Gastrocnemius medialis (tissue), 4 donors: ENCODE measurements at places on chromosomes 1 and 21. TPM values are rescaled to one million over a fixed set of nuclear protein-coding genes. Genes with fewer than 3 reads are reported as not detected.

- H3K4me3 ChIP-seq = peak overlapping the region; percentile 62
- H3K4me1 ChIP-seq = peaks cover 28% of the 10 kb centered on the region
These were observed 2.0 kb downstream of the S100A6 start for GRCh38 chr1:153533689-153534201.

- no peaks in the 10 kb centered on the region for H3K36me3 ChIP-seq
- H3K27me3 ChIP-seq = no peaks in the 10 kb centered on the region
- no peak overlapping the region for H3K27ac ChIP-seq
- no peak for DNase-seq
- no peaks in the 10 kb centered on the region for H3K4me1 ChIP-seq
These were observed 215.0 kb downstream of the FMN2 start for GRCh38 chr1:240306673-240307072.

DNA sequence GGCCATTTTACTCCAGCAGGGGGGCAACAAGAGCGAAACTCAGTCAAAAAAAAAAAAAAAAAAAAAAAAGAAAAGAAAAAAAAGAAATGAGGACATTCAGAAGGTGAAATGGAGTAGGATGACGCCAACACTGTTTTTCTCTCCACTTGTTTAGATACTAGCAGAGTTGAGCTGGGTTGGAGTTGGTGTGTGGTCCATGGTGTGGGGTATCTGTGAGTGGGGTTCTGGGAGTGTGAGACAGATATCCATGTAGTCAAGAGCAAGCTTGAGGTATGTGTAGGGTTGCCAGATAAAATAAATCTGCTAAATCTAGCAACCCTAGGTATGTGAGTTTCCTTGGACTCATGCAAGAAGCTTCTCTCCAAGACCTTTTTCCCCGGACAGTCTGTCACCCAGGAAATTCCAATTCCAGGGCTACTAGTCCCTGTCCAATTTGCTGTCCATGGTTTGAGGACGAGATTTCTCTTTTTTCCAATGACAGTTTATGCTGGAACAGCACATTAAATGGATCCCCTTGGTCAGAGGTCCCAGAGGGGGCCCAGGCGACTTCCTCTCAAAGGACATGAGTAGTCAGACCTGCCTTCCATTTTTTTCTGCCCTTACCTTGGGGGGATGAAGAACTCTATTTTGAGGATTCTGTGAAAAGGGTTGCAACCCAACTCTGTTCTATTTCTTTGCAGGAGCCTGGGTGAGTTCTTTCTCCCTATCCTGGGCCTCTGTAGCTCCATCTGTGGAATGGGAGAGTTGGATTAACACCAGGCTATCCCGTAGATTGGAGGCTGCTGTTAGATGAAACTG, 2.1 kb upstream of the FOXD2 start:
- no peak overlapping the region for H3K4me3 ChIP-seq
- DNase-seq = no peak
- no peak overlapping the region for H3K27ac ChIP-seq

CSF1 gene
- total RNA-seq = 14.6 TPM

- H3K4me3 ChIP-seq = no peak overlapping the region
- no peak overlapping the region for H3K27ac ChIP-seq
- no peak for DNase-seq
- H3K4me1 ChIP-seq = no peaks in the 10 kb centered on the region
- no peaks in the 10 kb centered on the region for H3K36me3 ChIP-seq
These were observed 126.8 kb downstream of the RGS21 start for GRCh38 chr1:192443616-192444015.

DNA sequence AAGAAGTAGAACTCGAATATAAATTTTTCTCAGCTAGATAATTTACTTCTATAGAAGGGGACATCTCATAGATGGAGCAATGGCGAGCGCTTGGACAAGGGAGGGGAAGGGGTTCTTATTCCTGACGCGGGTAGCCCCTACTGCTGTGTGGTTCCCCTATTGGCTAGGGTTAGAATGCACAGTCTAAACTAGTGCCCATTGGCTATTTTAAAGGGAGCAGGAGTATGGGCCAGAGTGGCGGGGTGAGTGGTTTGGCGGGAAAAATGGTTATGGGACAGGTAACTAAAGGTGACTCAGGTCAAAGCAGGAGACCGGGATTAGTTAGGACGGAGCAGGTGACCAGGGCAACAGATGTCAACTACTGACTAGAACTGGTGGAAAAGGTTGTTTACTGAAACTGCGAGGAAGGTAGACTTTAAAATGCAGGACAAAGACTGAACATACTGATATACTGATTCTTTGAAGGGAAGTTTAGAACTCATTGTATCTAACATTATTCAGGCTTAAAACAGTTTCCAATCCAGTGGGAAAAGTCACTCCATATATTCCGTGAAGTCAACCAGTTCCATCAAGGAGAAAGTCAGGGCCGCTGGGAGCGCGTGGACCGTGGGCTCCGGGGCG, 940 bp upstream of the ATAD3A start:
- peak overlapping the region; percentile 94 for H3K27ac ChIP-seq
- peak overlapping the region; percentile 93 for H3K4me3 ChIP-seq
- peaks cover 16% of the 10 kb centered on the region for H3K4me1 ChIP-seq

- no peaks in the 10 kb centered on the region for H3K27me3 ChIP-seq
- no peak for DNase-seq
- no peak overlapping the region for H3K4me3 ChIP-seq
- H3K4me1 ChIP-seq = peaks cover 39% of the 10 kb centered on the region
These were observed 6.3 kb downstream of the TAF5L start for GRCh38 chr1:229619614-229620013.

- no peak for DNase-seq
- no peak overlapping the region for H3K4me3 ChIP-seq
- H3K27me3 ChIP-seq = no peaks in the 10 kb centered on the region
These were observed 63.6 kb downstream of the MIS18A start for GRCh38 chr21:32215306-32215685.

DNA sequence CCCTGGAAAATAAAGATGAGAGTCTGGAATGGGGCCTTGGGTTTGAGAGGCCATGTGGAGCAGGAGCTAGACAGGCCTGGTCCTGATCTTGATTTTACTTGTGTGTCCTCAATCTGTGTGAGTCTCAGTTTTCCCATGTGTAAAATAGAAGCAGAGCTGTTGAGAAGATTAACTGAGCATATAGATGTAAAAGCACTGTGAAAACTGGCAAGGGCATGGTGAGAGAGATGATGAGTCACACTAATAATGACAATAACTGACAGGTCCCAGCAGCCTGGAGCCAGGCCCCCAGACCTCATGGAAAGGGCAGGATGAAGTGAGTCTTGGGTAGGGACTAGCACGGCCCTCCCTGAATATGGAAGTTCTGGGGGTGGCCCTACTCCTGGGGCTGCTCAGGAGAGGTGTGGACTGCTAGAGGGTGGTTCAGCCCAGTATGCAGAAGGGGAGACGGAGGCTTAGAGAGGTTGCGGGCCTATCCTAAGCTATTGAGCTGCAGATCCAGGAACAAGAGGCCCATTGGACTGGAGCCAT, 2.8 kb upstream of the AHDC1 start:
- H3K4me1 ChIP-seq = peaks cover 6% of the 10 kb centered on the region
- no peak overlapping the region for H3K27ac ChIP-seq
- no peaks in the 10 kb centered on the region for H3K27me3 ChIP-seq
- DNase-seq = no peak
- H3K36me3 ChIP-seq = no peaks in the 10 kb centered on the region

DNA sequence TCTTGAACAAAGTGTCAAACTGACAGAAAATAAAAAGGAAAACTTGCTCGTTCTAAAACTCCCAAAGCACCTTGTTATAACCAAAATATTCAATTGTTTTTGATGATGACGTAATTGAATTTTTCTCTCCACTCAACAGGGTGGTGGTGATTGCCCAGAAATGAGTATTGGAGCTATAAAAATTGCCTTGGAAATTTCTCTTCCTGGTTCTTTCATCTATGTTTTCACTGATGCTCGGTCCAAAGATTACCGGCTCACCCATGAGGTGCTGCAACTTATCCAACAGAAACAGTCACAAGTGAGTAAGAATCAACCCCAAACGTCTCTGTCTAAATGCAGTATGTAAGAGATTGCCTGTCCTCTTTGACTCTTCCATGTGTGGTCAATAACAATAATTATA, 130.1 kb downstream of the HMCN1 start:
- H3K27ac ChIP-seq = no peak overlapping the region
- no peaks in the 10 kb centered on the region for H3K36me3 ChIP-seq
- no peaks in the 10 kb centered on the region for H3K27me3 ChIP-seq
- no peak for DNase-seq
- no peaks in the 10 kb centered on the region for H3K4me1 ChIP-seq

GRCh38 chr1:46456411-46456963, 33.1 kb upstream of the DMBX1 start:
- no peaks in the 10 kb centered on the region for H3K4me1 ChIP-seq
- no peak for DNase-seq
- no peaks in the 10 kb centered on the region for H3K36me3 ChIP-seq
- no peak overlapping the region for H3K4me3 ChIP-seq

- no peak for DNase-seq
- peaks cover 3% of the 10 kb centered on the region for H3K4me1 ChIP-seq
- no peaks in the 10 kb centered on the region for H3K27me3 ChIP-seq
- no peaks in the 10 kb centered on the region for H3K36me3 ChIP-seq
These were observed 98.9 kb downstream of the RGS2 start for GRCh38 chr1:192907545-192908243.

DNA sequence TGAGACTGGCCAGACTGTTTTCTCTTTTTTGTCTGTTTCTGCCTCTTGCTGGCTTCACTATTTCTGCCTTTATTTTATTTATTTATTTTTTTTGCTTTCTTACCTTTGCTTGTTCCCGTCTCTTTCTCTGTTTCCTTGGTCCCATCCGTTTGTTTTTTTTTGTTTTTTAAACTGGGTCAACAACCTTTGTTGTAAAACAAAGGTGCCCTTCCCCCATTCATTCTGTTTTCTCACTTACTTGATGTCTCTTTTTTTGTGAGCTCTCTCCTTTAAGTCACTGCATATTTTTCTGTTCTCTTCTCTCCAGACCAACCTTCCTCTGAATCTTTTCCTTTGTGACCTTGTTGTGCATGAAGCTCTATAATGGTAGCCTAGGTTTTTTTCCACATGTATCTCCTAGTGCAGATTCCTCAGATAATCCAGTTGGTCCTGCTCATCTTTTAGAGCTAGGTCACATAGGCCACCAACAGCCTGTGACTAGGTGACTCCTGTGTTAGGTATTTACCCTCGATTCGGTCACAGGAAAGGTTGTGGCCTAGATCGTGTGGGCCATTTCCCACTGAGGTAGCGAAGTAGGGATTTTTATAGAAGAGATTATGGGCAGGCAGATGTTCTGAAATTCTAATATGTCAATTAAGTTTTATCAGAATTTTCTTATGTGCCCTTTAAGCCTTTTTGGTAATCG, 15.9 kb downstream of the GNAI3 start:
- peaks cover 92% of the 10 kb centered on the region for H3K4me1 ChIP-seq
- no peaks in the 10 kb centered on the region for H3K36me3 ChIP-seq
- DNase-seq = no peak
- H3K4me3 ChIP-seq = no peak overlapping the region

GRCh38 chr1:39214714-39214997, 10.2 kb downstream of the MACF1 start:
- peak overlapping the region; percentile 47 for H3K27ac ChIP-seq
- no peak for DNase-seq
- peaks cover 30% of the 10 kb centered on the region for H3K4me1 ChIP-seq
- no peak overlapping the region for H3K4me3 ChIP-seq
- H3K36me3 ChIP-seq = no peaks in the 10 kb centered on the region
- H3K27me3 ChIP-seq = no peaks in the 10 kb centered on the region

GRCh38 chr21:18467715-18468114, 64.1 kb upstream of the TMPRSS15 start:
- DNase-seq = no peak
- no peaks in the 10 kb centered on the region for H3K36me3 ChIP-seq
- H3K27ac ChIP-seq = no peak overlapping the region
- H3K4me1 ChIP-seq = no peaks in the 10 kb centered on the region
- H3K4me3 ChIP-seq = no peak overlapping the region

OR10Z1 gene
- total RNA-seq = not detected

PLXNA2 gene
- total RNA-seq = 19.6 TPM

DNA sequence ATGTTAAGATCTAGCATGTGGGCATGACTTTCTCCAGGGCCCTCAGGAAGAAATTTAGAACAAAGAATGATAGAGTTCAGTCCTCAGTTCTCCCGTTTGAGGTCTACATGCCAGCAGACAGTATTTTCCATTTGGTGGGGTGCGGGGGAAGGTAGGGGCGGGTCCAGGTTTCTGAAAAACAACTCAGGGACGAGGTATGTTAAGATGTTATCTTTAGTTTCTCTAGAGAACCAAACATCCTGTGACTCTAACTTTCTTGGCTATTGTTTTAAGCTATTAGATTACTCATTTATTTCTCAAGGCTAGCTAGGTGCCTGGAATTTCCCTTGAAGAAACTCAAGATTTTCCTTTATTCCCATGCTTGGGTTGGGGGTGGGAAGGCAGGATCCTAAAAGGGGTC, 42.3 kb upstream of the SYT14 start:
- no peaks in the 10 kb centered on the region for H3K4me1 ChIP-seq
- DNase-seq = no peak
- no peak overlapping the region for H3K27ac ChIP-seq
- H3K4me3 ChIP-seq = no peak overlapping the region
- H3K36me3 ChIP-seq = no peaks in the 10 kb centered on the region

DNA sequence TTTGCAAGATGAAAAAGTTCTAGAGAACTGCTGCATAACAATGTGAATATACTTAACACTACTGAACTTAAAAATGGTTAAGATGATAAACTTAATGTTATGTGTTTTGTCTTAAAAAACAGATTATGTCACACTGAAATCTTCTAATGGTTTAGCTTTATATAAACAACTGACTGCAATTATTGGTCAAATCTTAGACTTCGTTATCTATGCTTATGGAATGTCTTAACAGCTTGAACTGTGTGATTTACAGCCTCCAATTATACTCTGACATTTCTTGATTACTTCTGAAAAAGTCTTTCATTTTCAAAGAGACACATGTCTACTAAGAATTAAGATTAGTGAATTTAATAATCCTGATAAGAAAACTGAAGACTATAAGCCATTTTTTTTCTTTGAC, 71.1 kb downstream of the ZSWIM5 start:
- no peaks in the 10 kb centered on the region for H3K4me1 ChIP-seq
- H3K27ac ChIP-seq = no peak overlapping the region
- DNase-seq = no peak

DNA sequence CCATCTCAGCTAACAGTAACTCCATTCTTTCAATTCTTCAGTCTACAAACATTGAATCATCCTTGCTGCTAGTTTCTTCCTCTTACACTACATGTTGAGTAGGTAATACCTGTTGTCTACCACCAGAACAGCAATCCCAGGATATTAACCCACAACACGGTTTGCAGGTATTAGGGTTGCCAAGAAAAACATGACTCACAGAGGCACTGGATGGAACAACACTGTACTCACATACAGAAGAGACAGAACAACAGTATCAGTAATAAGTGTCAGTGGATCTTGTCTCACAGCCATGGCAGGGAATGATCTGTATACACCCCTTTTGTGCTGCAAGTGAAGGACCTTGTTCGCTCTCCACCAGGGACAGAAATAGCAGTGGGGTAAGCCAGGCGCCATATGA, 212.1 kb downstream of the GPR52 start:
- DNase-seq = no peak
- H3K4me3 ChIP-seq = no peak overlapping the region
- H3K27ac ChIP-seq = no peak overlapping the region
- H3K27me3 ChIP-seq = no peaks in the 10 kb centered on the region

INSRR gene
- not detected for total RNA-seq

GPR157 gene
- 38.1 TPM for total RNA-seq

- H3K4me1 ChIP-seq = peaks cover 24% of the 10 kb centered on the region
- no peaks in the 10 kb centered on the region for H3K36me3 ChIP-seq
- H3K4me3 ChIP-seq = no peak overlapping the region
These were observed 70.9 kb downstream of the NAV1 start for GRCh38 chr1:201609661-201610318.

GRCh38 chr1:243963571-243963970, 87.5 kb upstream of the ZBTB18 start:
- no peak overlapping the region for H3K4me3 ChIP-seq
- DNase-seq = no peak
- no peaks in the 10 kb centered on the region for H3K4me1 ChIP-seq
- no peaks in the 10 kb centered on the region for H3K27me3 ChIP-seq
- H3K36me3 ChIP-seq = no peaks in the 10 kb centered on the region
